M059J (cell line): ENCODE measurements at places on chromosomes 7 and 10. TPM values are rescaled to one million over a fixed set of nuclear protein-coding genes. Genes with fewer than 3 reads are reported as not detected.
A peak's percentile ranks its signal among the peaks of the same experiment; 100 is the strongest.

GPR85 gene
- 0.15 and 0.59 TPM in 2 replicates for total RNA-seq

LBX1 gene
- not detected in 2 replicates for total RNA-seq

PCDH15 gene
- not detected in 2 replicates for total RNA-seq

NEUROG3 gene
- not detected in 2 replicates for total RNA-seq

AOC1 gene
- total RNA-seq: 0.17 TPM in 1 of 2 replicates, not detected in the other

TMEM176B gene
- total RNA-seq: not detected in 2 replicates

GRCh38 chr10:95785942-95786669 lies 30.1 kb downstream of the ENTPD1 start:
- DNase-seq: no peak

DNA sequence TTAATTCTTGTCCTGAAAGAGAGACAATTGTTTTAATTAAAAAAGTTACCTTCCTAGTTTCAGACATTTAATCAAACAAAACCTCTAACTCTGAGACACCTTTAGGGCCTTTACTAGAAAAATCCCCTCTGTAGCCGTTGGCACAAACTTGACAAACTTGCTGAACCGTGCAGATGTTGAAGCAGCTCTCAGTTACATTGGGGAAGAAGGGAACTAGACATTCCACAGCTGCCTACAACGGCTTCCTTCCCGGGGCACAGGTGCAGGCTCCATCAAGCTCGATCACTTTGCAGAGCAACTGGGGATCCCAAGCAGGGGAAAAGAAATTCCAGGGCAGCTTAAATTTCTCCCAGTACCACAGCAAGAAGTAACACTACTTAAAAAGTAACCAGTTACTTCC lies 141.3 kb downstream of the SKAP2 start:
- no peak for DNase-seq

GRCh38 chr10:107169516-107169915 lies 5.0 kb upstream of the SORCS1 start:
- DNase-seq: no peak

- DNase-seq: peak; percentile 95
Observed at GRCh38 chr7:42247301-42247700, 10.3 kb upstream of the GLI3 start.

DNA sequence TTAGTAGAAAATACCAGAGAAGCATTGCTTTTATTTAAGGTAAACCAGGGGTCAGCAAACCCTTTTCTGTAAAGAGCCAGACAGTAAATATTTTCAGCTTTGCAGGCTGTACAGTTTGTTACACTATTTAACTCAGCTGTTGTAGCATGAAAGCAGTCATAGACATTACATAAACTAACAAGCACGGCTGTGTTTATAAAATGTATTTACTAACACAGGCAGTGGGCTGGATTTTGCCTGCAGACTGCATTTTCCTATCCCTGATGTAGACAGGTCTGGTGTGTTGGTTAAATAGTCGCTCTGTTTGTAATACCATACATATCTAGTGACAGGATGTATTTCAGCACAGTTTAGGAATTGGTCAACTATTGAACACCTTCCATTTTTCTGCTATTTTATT lies 129.3 kb downstream of the ST7 start:
- DNase-seq: no peak

DNA sequence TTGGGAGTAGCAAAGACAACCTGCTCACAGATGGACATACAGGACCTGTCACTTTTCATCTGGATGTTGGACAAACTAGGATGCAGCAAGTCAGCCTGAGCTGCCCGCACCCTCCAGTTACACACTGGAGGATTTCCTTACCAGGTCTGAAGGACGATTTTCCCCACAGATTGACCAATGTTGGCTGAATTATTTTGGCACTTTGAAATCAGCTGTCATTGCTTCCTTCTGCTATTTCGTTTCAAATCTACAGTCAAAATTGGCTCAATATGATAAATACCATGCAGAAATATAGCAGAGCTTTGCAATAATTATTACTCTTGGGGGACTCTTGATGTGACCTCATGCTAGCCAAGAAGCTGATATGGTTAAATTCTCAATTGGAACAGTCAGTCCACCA lies 2.5 kb downstream of the CLRN3 start:
- DNase-seq: no peak
